ENCODE measurements at places on chromosomes 6 and 20.

DNA sequence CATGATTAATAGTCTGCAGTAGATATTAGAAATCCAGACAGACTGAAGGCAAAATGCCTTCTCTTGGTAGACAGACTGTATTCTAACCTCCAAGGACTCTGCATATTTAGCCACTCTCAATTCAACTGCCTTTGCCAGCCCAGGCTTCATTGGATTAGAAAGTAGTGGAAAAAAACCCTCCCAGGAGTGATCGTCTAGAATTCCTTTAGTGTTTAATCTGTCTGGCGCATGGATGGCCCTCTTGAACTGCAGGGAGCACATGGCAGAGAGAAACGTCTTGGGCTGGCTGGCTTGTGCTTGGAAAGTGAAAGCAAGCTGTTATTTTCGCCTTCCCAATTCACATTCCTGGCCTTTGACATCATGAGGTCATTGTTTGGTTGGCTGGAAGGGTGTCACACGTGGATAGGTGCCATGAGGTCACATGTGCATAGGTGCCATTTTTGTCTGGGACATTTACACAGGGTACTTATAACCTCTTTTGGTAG is 30.9 kb upstream of the NEDD9 start:
- DNase-seq, result no peak

DNA sequence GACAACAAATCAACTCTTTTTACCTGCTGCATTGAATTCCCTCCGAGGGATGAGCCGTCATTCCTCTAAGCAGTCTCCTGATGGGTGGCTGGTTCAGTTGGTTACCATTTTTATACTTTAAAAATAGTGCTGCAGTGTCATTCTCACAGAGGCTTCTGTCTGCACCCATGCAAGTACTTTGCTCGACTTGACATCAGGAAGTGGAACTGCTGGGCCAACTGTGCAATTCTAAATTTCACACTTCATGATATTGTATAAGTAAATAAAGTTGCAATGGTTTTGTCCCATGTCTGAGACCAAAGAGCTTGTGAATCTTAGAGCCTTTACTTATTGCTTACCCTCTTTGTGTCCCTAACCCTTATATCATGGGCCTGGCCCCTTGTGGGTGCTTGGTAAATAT is 2.5 kb downstream of the BTN3A1 start:
- DNase-seq, result no peak

DNA sequence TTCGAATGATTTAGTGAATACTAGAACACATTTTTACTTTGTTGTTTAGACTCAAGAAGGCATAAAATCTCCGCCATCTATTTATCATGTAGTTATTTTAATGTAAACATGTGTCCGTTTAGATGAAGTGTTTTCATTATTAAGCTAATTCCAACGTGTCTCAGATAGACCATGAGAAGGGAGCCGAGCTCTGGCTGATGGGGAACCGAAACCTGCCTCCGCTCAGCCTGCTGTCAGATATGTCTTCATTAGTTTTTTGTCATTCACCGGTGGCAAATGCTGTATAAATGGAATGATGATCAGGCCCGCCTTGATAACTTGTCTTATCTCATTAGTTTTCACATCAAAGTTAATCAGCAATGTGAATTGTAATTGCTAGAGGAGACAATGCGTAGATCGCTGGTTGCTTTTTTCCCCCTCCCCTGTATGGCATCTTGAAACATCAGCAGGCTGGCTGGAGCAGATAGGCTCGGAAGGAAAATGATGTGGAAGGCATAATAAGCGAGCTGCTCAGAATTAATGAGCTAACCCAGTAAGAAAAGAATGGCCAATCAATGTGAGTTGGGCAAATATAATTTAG is 136.4 kb downstream of the LINC00237 start:
- DNase-seq, result no peak

GRCh38 chr6:38508894-38509293 is 130.8 kb downstream of the BTBD9 start:
- no peak for DNase-seq

- no peak for DNase-seq
Measured at GRCh38 chr20:6882561-6883291, 115.2 kb downstream of the BMP2 start.

GRCh38 chr20:57103146-57103800 is 163.2 kb downstream of the BMP7 start:
- no peak for DNase-seq

GRCh38 chr6:134674562-134674961 is 275.3 kb downstream of the ALDH8A1 start:
- DNase-seq, result no peak

GRCh38 chr6:57205550-57206328 is 16.4 kb downstream of the RAB23 start:
- no peak for DNase-seq

DNA sequence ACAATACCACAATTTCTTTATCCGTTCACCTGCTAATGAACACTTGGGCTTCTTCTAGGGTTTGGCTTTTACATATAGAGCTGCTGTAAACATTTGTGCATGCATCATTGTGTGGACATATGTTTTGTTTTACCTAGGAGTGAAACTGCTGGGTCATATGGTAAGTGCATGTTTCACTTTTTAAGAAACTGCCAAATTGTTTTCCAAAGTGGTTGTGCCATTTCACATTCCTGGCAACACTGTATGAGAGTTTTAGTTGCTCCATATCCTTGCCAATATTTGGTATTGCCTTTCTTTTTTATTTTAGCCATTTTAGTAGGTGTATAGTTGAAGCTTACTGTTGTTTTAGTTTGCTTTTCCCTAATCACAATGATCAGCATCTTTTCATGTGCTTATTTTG is 14.1 kb upstream of the RPN2 start:
- DNase-seq, result no peak

GRCh38 chr6:364609-365540 is 26.7 kb upstream of the IRF4 start:
- no peak for DNase-seq

DNA sequence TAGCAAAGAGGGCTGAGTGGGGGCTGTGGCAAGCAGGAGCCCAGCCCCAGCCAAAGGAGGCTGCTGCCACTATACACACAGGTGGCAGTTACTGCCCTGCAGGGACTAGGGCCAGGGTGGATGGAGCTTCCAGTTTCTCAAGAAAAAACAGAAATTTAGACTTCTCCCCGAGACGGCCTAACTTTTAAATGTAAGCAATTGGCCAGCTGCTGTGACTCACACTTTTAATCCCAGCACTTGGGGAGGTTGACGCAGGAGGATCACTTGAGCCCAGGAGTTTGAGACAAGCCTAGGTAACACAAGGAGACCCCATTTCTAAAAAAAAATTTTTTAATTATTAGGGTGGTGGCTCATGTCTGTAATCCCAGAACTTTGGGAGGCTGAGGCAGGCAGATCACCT is 98.2 kb upstream of the NFATC2 start:
- no peak for DNase-seq

DNA sequence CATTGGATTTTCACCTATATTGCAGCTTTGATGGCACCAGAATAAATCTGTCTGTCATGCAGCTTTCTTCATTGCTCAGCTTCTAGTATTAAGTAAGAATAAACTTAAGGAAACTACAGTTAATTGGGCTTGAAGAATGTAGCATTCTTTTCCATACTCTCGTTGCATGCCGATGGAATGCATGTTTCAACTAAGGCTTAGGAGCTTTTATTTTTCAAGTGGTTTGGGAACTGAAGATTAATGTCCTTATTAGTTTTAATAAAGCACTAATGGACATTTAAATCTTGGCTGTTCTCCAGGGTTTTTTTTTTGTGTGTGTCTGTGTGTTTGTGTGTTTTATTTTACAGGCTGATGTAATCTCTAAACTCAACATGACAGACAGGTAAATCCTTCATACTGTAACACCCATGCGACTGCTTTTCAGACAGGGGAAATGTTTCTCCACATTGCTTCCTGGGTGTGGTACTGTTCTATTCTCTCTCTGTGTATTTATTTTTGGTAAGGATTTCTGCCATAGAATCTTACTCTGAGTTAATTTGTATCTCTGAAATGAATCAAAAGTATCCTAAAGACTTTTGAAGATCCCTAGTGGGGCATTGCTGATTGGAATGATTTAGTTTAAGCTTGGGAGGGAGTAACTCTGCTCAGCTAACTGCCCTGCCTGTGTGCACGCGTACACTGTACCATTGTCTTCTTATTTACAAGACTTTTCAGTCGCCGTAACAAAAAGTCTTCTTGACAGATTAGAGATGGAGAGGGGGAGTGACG is 38.0 kb downstream of the SLC9A8 start:
- DNase-seq, result no peak

DNA sequence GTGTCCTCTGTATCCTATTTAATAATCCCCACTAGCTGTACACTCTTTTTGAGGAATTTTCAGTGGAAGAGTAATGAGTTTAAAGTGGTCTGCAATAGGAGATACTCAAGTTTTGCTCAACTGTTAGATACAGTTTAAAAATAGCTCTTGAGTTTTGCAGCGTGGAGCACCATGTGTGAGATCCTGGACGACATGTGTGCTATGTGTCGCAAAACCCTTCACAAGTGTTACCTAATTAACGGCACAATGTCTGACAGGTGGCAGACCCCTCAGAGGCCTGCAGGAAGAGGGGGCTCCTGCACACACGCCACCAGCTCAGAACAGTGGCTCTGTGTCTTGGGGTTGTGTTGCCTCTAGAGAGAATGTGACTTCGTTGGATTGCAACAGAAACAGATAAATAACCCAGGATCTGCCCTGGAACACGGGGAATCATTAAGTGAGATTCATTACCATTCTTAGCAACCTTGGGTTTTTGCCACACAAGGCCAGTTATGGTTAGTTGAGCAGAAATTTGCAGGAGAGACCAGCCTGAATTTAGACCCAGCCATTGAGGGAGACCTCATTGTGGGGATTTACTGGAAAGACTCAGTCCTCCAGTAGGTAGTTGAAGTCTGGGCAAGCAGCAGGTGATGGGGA is 73.8 kb downstream of the SASH1 start:
- DNase-seq, result no peak

DNA sequence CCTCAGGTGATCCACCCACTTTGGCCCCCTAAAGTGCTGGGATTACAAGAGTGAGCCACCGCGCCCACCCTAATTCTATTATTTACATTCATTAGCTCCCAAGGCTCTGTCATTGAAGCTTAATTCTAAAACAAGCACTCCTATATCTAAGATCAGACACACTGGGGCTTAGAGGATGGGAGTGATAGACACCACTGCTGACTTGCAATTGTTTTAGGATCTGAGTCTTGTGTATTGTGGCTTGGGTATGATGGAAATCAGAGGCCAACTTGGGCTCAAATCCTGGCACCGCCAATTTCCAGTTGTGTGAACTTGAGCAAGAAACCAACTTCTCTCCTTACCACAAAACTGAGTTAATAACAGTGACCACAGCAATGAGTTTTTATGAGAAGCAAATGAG is 34.7 kb downstream of the MTRES1 start:
- DNase-seq, result no peak

GRCh38 chr6:37742401-37742760 is 44.7 kb upstream of the MDGA1 start:
- no peak for DNase-seq

GRCh38 chr6:128807577-128807976 is 75.4 kb upstream of the LAMA2 start:
- DNase-seq, result no peak

DNA sequence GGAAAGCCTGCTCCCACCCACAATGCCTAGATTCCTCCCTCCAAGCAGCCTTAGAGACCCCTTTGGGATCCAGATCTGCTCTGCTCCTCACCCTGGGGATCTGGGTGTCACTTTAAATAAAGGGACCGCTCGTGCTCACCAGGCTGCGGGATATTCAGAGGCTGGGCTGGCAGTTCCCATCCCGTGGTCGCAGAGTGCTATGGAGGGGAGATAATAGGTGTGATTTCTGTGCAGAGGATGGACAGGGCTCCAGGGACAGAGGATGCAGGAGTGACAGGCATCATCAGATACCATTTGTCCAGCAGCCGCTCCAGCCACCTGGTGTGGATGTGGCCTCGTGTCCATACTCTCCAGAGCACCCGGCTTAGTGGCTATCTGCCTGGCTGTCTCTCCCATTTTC is 415.9 kb upstream of the SULF2 start:
- no peak for DNase-seq

DNA sequence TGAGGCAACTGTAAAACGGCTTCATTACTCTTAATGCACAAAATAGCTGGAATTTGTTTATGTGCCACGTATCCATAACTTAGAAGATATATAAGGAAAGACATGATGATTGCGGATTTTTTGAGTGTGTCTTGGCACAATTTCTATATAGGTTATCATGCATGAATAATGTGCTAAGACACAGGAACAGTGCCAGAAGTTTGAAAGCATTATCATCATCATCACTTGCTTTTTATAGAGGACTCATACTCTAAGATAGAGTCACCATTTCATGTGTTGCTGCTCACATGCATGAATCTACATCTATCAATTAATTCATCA is 113.4 kb downstream of the ELOVL4 start:
- DNase-seq, result no peak

DNA sequence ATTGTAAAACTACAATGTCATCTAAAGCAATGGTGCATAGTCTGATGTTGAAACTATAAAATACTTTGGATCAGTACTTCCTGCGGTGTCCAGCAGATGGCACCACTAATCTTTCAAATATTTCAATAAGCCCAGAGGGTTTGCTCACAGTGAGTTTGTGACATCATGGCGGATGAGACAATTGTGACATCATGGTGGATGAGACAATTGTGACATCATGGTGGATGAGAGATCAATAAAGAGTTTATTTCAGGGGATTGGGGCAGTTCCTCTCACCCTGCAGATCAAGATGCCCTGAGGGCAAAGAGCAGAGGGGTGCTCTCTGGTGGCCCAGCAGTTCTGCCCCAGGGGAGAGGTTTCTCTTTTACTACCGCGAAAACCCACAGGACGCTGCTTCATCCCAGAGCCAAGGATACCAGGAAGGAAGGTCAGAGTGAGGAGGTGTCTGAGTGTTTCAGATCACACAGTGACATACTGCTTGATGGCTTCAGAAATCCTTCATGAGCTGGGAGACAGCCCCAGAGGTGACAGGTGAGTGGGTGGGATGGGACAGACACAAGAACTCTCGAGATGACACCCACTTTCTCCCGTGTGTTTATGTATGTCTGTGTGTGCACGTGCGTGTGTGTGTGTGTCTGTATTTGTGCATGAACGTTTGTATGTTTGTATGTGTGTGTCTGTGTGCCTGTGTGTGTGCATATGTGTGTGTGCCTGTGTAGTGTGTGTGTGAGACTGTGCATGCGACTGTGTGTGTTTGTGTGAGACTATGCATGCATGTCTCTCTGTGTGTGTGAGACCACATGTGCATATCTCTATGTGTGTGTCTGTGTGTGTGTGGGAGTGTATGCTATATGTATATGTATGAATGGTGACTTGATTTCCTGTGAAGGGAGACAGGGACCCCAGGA is 7.3 kb upstream of the ULBP2 start:
- peak; percentile 52 for DNase-seq

DNA sequence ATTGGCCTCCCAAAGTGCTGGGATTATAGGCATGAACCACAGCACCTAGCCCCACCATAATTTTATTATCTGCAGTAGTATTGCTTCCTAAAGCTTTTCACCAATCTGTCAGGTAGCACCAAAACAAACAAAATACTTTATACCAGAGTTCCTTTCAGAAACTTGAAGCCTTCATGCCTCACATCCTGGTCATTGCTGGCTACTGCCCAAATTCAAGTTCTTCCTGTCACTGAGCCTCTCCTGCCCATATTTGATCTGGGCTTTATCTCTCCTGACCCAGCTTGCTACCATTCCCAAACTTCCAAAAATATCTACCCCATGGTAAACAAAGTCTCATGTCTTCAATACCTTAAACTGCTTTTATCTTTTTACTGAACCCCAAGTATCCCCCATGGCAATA is 34.9 kb upstream of the DST start:
- DNase-seq, result no peak

GRCh38 chr6:118902726-118903125 is 8.8 kb downstream of the ASF1A start:
- no peak for DNase-seq

- no peak for DNase-seq
Measured at GRCh38 chr20:59308493-59309201, 8.2 kb downstream of the EDN3 start.

All from activated CD8-positive, alpha-beta memory T cell treated with anti-CD3 and anti-CD28 coated beads for 1 hour (primary cell).